ENCODE measurements at places on chromosomes 13 and 19.

DNA sequence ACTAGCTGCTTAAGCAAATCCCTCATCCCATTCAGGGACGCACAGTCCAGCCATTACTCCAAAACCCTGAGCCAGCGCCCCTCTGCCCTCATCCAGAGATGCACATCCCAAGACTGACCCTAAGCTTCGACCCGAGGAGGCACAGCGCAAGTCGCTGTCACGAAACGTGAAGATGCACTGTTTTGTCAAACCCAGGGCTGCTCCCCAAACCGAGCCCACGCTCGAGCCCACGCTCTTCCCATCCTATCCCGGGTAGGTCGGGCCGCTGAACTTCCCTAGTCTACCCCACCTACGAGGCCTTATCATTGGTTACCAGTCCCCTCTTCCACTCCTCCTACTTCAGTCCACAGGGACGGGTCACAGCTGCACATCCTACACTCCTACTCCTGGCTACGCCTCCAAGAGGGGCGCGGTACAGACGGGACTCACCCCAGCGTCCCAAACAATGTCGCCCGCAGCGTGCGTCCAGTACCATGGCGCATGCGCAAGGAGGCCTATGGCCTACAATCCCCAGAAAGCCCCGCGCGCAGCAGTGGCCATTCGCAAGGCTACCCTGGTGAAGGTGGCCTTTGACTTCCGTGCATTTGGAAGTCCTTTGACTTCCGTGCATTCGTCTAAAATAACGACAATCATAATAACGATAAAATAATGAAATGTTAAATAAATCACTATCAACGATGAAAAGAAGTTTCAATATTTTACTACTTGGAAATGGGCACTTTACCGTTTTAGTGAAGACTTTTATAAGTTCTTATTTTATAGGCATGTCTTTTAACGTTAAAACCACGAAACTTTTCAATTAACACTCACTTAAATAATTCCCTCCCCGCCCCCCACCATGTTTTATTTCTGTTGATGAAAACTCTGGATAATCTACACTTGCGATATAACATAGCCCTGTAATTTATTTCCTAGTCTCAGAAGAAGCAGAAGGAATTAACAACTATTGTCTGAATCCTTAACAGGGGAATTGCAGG, at the start of gene ZNF285:
Gene ZNF285, minus strand, starts transcription at position 470 of the 977 bp plus-strand sequence. CDS start 4,395 bp downstream, outside the sequence.
- DNase-seq, result peak; percentile 92

- DNase-seq, result no peak
Observed at GRCh38 chr13:37681281-37682032, 82.9 kb upstream of the POSTN start.

DNA sequence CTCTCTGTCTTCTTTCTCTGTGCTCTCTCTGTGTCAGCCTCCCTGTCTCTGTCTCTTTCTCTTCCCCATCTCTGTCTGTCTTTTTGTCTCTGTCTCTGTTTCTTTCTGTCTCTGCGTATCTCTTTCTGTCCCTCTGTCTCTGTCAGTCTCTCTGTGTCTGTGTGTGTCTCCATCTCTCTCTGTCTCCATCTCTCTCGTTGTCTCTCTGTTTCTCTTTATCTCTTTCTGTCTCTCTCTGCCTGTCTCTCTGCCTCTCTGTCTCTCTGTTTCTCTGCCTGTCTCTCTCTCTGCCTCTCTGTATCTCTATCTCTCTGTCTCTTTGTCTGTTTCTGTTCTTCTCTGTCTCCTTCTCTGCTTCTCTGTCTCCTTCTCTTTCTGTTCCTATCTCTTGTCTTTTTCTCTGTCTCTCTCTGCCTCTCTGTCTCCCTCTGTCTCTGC, 15.7 kb upstream of the TCF3 start:
- no peak for DNase-seq

DNA sequence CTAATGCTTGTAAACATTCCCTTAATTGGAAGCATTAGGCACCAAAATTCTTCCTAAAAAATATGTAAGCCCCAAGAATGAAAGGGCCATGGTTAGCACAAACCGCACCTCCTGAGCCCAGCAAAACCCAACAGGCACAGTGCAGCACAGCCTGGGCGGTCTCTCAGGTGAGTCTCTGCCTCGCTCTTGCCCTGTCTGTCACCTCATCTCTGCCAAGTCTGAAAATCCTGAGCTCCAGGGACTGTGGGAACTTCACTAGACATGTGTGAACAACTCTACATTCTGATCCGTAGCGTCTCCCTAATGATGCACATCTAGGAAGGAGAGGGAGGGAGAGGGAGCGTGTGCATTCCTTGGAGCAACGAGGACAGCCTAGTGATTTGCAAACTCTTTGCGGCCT, 88.8 kb upstream of the GJB6 start:
- no peak for DNase-seq

GRCh38 chr13:30186634-30187415, 120.5 kb downstream of the KATNAL1 start:
- no peak for DNase-seq

DNA sequence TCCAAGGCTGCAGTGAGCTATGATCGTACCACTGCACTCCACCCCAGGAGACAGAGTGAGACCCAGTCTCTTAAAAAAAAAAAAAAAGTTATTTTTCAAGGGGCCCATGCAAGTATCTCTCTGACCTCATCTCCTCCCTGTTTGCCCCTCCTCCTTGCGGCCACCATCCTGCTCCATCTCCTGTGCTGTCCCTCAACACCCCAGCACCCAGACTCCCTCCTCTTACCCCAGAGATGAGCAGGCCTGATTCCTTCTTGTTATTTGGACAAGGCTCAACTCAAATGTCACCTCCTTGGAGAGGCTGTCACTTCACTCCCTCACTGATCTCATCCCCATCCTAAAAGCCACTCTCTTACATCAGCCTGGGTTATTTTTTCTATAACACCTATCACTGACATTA, 4.4 kb downstream of the RYR1 start:
- no peak for DNase-seq

- no peak for DNase-seq
Observed at GRCh38 chr19:53882391-53883050, 524 bp downstream of the PRKCG start.

GRCh38 chr19:10362259-10362658, 18.1 kb downstream of the TYK2 start:
- DNase-seq, result no peak

GRCh38 chr19:36215276-36216123, 594 bp downstream of the ZNF146 start:
- no peak for DNase-seq

DNA sequence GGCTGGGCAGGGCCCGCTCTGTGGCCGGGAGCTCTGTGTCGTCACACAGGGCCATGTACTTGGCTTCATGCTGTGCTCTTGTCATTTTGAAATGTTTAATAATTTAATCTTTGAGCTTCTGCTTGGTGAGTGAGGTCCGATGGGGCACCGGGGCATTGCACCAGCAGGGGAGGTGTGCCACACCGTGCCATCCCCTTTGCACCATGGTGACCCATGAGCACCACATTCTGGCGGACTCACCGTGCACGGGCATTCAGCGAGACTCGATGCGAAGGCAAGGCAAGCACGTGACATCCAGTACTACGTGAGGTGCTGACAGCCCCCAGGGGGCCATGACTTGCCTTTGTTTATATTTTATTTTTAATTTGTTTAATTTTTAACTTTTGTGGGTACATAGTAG, 204.3 kb downstream of the URI1 start:
- no peak for DNase-seq

- DNase-seq, result no peak
Observed at GRCh38 chr13:114339857-114340534, 25.7 kb downstream of the CHAMP1 start.

DNA sequence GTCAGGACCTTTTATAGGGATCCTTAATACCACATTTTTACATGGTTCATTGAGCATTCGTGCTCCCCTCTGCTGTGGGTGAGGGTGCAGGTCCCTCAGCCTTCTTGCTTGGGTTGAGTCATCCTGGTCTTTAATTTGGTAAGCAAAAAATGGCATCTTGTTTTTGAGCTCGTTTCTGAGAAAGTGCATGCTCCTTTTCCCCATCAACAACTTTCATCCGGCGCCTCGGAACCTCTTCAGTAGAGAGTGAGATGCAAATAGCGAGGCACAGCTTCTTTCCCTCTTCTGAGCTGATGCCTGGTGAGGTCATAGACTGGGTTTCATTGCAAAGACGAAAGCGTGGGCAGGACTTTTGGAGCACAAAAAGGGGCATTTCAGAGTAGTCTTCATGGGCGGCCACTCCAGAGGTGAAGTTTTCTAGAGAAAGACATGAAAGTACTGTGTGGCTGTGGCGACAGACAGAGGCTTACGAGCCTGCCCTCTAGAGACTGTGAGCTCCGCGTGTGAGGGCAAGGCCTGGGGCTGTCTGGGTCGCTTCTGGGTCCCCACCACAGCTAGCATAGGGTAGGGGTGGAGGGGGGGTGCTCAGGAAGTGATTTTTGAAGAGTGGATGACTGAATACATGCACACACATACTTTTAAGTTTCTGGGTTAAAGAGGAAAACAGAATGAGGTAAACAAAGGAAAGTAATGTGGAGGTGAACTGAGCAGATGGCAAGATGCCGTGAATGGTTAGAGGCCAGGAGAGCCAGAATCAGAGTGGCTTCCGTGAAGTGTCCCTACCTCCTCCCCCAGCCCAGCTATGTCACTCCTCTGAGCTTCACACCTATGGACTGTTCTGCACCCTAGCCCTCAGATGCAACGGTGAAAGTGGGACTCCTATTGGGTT, 44.3 kb downstream of the BBC3 start:
- DNase-seq, result no peak

- DNase-seq, result no peak
Observed at GRCh38 chr19:8641908-8642547, 11.6 kb downstream of the NFILZ start.

DNA sequence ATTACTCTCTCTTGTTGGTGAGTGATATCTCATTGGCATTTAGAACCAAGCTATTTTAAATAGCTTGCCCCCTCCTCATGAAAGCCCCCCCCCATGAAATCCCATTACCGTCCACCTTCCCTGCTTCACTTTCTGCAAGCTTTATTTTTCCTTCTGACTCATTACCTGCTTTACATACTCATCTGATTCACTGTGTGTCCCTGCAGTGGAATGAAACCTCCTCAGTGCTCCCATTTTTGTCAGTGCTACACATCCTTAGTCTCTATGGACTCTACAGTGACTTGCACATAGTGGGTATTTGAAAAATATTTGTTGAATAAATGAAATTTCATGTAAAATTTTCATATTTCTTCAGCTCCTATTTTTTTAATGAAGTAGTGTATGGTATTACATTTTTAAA, 62.3 kb downstream of the DOCK9 start:
- no peak for DNase-seq

DNA sequence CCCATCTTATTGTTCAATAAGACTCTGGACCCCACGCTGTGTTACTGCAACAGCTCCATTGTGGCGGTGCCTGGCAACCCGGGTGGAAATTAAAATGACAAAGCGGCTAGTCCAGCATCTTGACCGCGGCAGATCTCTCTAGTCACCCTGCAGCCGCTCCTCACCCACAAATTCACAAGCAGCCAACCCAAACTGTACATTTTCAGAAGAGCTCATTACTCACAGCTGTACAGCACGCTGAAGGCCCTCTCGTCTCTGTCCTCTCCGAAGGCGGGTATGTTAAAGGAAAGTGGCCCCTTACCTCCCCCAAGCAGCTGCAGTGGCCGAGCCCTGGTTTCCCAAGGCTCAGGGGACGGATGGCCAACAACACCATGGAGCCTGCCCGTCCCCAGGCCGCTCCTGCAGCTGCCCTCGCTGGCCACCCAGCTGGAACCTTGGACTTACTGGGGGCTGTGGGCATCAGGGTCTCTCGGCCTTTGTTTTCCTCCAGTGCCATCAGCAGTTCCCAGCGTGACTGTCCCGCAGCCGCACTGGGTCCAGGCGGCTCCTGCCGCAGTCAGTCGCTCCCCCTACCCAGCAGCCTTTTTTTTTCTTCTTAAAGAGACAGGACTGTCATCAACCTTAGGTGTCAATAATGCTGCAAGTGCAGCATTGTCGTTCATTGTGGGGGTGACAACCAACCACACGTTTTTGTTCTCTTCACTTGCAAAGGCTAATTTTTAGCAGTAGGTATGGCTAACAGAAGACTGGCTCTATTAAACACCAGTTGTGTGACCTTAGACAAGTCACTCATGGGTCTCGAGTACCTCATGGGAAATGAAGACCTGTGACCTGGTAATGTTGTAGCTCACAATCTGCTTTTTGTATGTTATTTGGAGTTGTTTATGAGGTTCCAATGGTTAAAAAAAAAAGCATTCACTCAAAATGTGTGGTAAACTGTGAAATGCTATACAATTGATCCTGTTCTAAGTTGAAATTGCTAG, at the start of gene SACS:
Gene SACS, minus strand, starts transcription at position 532 of the 983 bp plus-strand sequence. CDS start 22,463 bp downstream, outside the sequence.
- no peak for DNase-seq

DNA sequence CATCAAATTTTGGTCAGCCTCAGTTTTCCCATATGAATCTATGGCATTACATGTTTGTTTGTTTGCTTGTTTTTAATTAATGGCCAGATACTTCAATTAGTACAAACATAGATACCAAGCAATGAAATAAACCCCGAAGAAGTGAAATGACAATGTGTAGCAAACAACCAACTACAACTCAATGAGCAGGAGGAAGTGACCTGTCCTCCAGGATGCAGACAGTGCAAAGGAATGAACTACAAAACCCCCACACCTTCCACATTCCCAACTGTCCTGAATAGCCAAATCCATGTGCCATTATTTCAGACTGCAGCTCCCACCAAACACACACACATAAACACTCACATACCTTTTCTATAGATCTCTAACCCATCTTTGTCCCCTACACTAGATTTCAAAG, 45.0 kb upstream of the FAM124A start:
- DNase-seq, result no peak

- no peak for DNase-seq
Observed at GRCh38 chr19:23439623-23440022, 44.4 kb upstream of the ZNF91 start.

DNA sequence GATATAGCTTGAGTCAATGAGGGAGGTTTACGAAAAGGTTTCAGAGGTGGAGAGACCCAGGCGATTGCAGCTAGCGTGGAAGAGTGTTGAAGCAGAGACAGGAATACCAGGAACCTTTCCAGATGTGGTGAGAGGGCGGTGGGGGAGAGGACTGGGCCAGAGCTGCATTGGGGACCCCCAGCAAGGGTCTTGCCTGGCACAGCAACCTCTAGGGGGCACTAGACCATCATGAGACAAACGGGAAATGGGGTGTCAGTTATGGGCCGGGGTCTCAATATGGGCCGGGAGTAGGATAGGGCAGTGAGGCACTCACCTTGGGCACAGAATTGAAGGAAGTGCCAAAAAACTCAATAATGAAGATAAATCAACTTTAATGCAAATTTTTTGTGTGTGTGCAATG, 2.1 kb upstream of the LRP3 start:
- no peak for DNase-seq

DNA sequence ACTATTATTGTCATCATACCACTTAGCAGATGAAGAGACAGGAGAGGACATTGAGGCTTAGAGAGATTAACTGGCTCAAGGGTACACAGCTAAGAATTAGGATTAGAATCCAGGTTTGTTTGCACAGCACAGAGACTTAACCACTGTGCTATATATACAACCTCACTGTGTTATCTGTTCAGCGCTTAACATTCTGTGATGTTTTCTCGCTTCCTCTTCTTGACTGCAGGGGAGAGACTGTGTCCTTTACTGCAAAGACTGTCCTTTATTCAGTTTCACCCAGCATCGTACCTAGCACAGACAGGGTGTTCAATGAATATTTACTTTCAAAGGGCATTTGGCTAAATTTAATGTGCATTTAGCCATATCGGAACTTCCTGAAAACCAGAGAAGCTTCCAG, 54.9 kb upstream of the PCDH8 start:
- DNase-seq, result no peak

GRCh38 chr13:100532090-100532766, 56.4 kb downstream of the GGACT start:
- no peak for DNase-seq

Measured in left colon (tissue), 2 donors.